ENCODE measurements at places on chromosomes 1 and 21. TPM values are rescaled to one million over a fixed set of nuclear protein-coding genes. Genes with fewer than 3 reads are reported as not detected.

- no peak for DNase-seq
- no peak overlapping the region for H3K27ac ChIP-seq
- H3K36me3 ChIP-seq, result no peaks in the 10 kb centered on the region
- H3K27me3 ChIP-seq, result no peaks in the 10 kb centered on the region
- no peaks in the 10 kb centered on the region for H3K4me1 ChIP-seq
- H3K4me3 ChIP-seq, result no peak overlapping the region
Measured at GRCh38 chr1:86687595-86687994, 16.8 kb upstream of the SH3GLB1 start.

- no peaks in the 10 kb centered on the region for H3K4me1 ChIP-seq
- no peaks in the 10 kb centered on the region for H3K36me3 ChIP-seq
- no peaks in the 10 kb centered on the region for H3K27me3 ChIP-seq
Measured at GRCh38 chr1:186026946-186027345, 292.8 kb downstream of the HMCN1 start.

GRCh38 chr1:47465605-47466004, 27.8 kb downstream of the FOXD2 start:
- no peak overlapping the region for H3K27ac ChIP-seq
- no peaks in the 10 kb centered on the region for H3K36me3 ChIP-seq
- H3K4me1 ChIP-seq, result no peaks in the 10 kb centered on the region
- no peak overlapping the region for H3K4me3 ChIP-seq
- DNase-seq, result no peak

GRCh38 chr1:109984190-109984455, 442 bp upstream of the AHCYL1 start:
- DNase-seq, result no peak
- H3K36me3 ChIP-seq, result peaks cover 4% of the 10 kb centered on the region
- H3K27me3 ChIP-seq, result no peaks in the 10 kb centered on the region
- H3K4me1 ChIP-seq, result peaks cover 36% of the 10 kb centered on the region
- peak overlapping the region; percentile 75 for H3K4me3 ChIP-seq

GRCh38 chr1:46667782-46668760, at the start of gene ATPAF1:
Gene ATPAF1, minus strand, starts transcription at chr1:46668364. Its CDS starts 42 bp downstream, at chr1:46668322.
- no peaks in the 10 kb centered on the region for H3K27me3 ChIP-seq
- peak within 1 kb of the TSS; percentile 69 for H3K4me3 ChIP-seq
- H3K36me3 ChIP-seq, result peaks cover 17% of the 10 kb centered on the region
- peaks cover 23% of the 10 kb centered on the region for H3K4me1 ChIP-seq
- H3K27ac ChIP-seq, result peak within 1 kb of the TSS; percentile 55

DNA sequence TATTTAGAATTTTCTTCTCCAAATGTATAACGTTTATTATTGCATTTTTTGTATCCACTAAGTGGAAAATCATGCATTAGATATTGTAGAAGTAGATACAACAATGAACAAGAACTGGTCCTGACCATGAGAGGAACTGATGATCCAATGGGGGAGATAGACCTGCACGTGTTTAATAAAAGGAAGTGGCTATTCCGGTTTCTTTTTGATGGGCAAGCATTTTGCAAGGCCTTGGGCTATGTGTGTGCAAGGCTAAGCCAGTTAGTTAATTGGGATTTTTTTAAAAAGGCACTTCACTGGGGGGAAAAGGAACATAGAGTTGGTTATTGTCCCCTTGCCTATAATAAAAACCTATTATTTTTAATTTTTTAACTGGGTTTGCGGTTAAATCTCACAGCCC, 961 bp upstream of the VCAM1 start:
- peaks cover 2% of the 10 kb centered on the region for H3K4me1 ChIP-seq
- no peaks in the 10 kb centered on the region for H3K27me3 ChIP-seq
- DNase-seq, result no peak
- no peak overlapping the region for H3K4me3 ChIP-seq
- H3K36me3 ChIP-seq, result no peaks in the 10 kb centered on the region
- H3K27ac ChIP-seq, result no peak overlapping the region

SPAG17 gene
- not detected for total RNA-seq

SH3BGR gene
- total RNA-seq, result 5.8 TPM

- no peaks in the 10 kb centered on the region for H3K27me3 ChIP-seq
- DNase-seq, result no peak
- no peak overlapping the region for H3K4me3 ChIP-seq
- peaks cover 15% of the 10 kb centered on the region for H3K4me1 ChIP-seq
- H3K36me3 ChIP-seq, result no peaks in the 10 kb centered on the region
Measured at GRCh38 chr1:116352349-116352813, 20.7 kb upstream of the ATP1A1 start.

CTSK gene
- total RNA-seq, result 2.7 TPM

CFHR3 gene
- not detected for total RNA-seq

DNA sequence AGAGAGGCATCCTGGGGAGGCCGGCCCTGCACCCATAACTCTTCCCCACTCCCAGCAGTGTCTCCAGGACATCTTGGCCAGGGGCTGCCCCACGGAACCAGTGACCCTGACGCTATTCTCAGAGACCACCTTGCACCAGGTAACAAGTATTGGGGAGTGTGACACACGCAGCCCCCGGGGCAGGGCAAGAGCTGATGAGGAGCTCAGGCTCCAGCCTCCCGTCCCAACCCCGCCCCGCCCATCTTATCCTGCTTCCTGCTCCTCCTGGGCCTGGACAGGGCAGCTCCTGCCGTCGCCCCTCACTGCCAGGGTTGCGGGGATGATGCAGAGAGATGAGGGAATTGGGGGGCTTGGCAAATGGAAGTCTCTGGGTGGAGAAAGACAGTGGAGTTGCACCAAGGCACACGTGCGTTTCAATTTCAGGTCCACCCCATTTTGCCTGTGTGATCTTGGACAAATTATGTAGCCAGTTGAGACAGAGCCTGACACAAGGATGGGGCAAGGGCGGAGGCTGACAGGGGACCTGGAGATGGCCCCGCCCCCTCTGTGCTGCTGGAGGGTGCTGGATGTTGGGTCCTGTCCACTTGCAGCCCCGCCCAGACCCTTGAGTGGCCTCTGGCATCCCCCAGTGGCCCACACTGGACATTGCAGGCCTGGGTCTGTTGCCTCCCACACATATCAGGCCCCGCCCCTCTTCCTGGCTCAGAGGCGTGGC, 10.7 kb downstream of the CLCNKA start:
- no peak overlapping the region for H3K27ac ChIP-seq
- H3K36me3 ChIP-seq, result no peaks in the 10 kb centered on the region
- no peak overlapping the region for H3K4me3 ChIP-seq
- H3K27me3 ChIP-seq, result no peaks in the 10 kb centered on the region

DNA sequence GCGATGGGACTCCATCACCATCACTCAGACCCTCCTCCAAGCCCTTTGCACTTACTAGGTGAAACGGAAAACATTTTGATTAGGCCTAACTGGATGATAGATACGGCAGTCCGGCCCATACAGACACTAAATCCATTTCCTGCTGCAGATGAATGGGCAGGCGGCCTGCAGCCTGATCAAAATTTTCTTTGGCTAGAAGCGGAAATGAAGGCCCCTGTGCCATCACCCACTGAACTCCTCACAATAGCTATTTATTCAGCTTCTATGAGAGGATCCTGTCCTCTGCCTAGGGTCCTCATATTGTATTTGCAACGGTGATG, 200.5 kb downstream of the OMA1 start:
- no peak overlapping the region for H3K27ac ChIP-seq
- no peaks in the 10 kb centered on the region for H3K36me3 ChIP-seq
- no peaks in the 10 kb centered on the region for H3K27me3 ChIP-seq
- H3K4me1 ChIP-seq, result no peaks in the 10 kb centered on the region

ZMPSTE24 gene
- total RNA-seq, result 53.7 TPM

GRCh38 chr1:205913451-205914154, 29.7 kb downstream of the SLC26A9 start:
- no peak overlapping the region for H3K4me3 ChIP-seq
- no peaks in the 10 kb centered on the region for H3K27me3 ChIP-seq
- H3K27ac ChIP-seq, result no peak overlapping the region
- H3K36me3 ChIP-seq, result no peaks in the 10 kb centered on the region

DNA sequence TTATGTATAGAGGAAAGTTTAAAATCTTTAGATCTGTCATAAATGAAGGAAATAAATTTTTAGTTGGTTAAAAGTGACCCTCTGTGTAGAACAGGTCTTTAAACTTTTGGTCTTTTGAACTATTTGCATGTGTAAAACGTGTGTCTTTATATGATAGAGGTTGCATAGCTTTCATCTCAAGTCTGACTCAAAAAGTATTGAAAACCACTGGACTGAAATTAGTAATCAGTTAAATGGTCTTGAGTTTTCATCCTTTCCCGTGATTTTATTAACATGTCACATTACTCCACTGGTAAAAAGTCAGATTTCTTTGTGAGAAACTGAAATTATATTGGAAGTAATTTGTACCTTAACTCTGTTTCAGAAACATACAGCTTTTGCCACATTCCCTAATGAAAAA, 1.8 kb downstream of the RNPC3 start:
- H3K27ac ChIP-seq, result no peak overlapping the region
- H3K36me3 ChIP-seq, result no peaks in the 10 kb centered on the region
- H3K4me3 ChIP-seq, result no peak overlapping the region
- DNase-seq, result no peak

GRCh38 chr1:30930631-30931173, 22.1 kb upstream of the SDC3 start:
- H3K27ac ChIP-seq, result no peak overlapping the region
- no peak overlapping the region for H3K4me3 ChIP-seq
- no peaks in the 10 kb centered on the region for H3K27me3 ChIP-seq
- H3K36me3 ChIP-seq, result peaks cover 15% of the 10 kb centered on the region

NCAM2 gene
- not detected for total RNA-seq

- H3K4me3 ChIP-seq, result no peak overlapping the region
- H3K27me3 ChIP-seq, result no peaks in the 10 kb centered on the region
Measured at GRCh38 chr21:23249760-23250159, 2251.6 kb downstream of the NCAM2 start.

- H3K4me1 ChIP-seq, result no peaks in the 10 kb centered on the region
- H3K27me3 ChIP-seq, result no peaks in the 10 kb centered on the region
Measured at GRCh38 chr1:230054092-230054749, 12.8 kb upstream of the GALNT2 start.

PALMD gene
- total RNA-seq, result not detected

FAM110D gene
- not detected for total RNA-seq

TNFRSF25 gene
- total RNA-seq, result 100 TPM

- no peak for DNase-seq
- H3K4me3 ChIP-seq, result no peak overlapping the region
- no peak overlapping the region for H3K27ac ChIP-seq
- no peaks in the 10 kb centered on the region for H3K36me3 ChIP-seq
Measured at GRCh38 chr1:230552880-230553279, 89.4 kb upstream of the COG2 start.

PTGER3 gene
- not detected for total RNA-seq

Data from CD8-positive, alpha-beta memory T cell (primary cell).